NCI-H1417 (cell line): ENCODE measurements at places on chromosomes 13 and 19.
A peak's percentile ranks its signal among the peaks of the same experiment; 100 is the strongest.

GRCh38 chr19:38207543-38207942, 16.5 kb downstream of the DPF1 start:
- no peak for DNase-seq

GRCh38 chr19:16637535-16637934, 9.5 kb upstream of the MED26 start:
- DNase-seq = no peak

DNA sequence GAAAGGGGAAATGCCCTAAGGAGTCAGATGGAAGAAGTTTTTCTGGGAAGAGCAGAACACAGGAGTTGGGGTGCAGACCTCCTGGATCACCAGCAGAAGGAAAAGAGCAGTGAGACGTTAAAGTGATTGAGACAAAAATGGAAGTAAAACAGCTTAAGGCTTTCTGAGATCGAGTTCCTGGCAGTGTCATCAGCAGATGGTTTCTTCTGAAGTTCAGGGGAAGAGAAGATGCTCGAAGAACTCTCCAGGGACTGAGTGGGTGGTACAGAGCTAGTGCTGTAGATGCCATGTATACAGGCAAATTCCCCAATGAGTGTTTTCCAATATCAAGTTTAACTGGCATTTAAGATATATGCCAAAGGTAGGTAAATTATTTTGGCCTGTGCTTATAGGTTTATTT, 272.2 kb upstream of the KLF12 start:
- no peak for DNase-seq

- DNase-seq = no peak
Measured at GRCh38 chr19:4597975-4598671, 38.6 kb upstream of the SEMA6B start.

DNA sequence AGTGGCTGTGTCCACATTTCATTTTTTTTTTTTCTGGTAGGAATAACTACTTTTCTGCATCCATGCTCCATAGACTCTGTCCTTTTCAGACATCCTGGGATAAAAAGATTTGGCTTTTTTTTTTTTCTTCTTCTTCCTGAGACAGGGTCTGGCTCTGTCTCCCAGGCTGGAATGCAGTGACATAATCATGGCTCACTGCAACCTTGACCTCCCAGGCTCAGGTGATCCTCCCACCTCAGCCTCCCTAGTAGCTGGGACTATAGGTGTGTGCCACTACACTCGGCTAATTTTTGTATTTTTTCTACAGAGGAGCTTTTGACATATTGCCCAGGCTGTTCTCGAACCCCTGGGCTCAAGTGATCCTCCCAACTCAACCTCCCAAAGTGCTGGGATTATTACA, 4.1 kb upstream of the ICAM3 start:
- no peak for DNase-seq

GRCh38 chr13:110853235-110853721, 61.6 kb downstream of the ANKRD10 start:
- DNase-seq = no peak

- DNase-seq = no peak
Measured at GRCh38 chr13:77868717-77869116, 49.9 kb downstream of the EDNRB start.

GRCh38 chr13:74256969-74257368, 122.8 kb upstream of the KLF12 start:
- DNase-seq = no peak

DNA sequence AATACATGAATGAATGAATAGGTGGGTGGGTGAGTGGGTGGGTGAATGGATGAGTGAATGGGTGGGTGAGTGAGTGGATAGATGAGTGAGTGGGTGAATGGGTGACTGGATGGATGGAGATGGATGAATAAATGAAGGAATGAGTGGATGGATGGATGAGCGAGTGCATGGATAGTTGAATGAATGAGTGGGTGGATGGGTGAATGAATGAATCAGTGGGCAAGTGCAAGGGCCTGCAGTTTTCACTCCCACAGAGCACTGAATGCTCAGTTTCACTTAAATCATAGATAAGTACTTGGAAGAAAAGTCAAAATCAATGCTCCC, 12.4 kb downstream of the GAS6 start:
- no peak for DNase-seq

- DNase-seq = no peak
Measured at GRCh38 chr13:113926951-113927660, 46.8 kb downstream of the C13orf46 start.

GRCh38 chr19:33205531-33206260, 11.6 kb downstream of the LRP3 start:
- DNase-seq = no peak

DNA sequence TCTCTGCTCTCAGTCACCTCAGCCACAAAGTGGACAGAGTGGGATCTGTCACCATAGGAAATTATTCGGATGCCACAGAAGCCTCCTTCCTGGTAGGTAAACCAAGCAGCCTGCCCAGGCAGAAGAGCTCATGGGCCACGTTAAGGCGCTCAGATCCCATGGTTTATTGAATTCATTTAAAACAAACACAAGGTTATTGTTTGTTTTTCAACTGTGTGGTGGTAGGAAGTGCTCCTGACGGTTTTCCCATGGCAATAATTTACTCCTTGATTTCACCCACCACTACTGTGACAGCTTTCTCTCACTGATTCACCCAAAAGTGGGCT, 14.4 kb downstream of the BCAM start:
- DNase-seq = no peak

DNA sequence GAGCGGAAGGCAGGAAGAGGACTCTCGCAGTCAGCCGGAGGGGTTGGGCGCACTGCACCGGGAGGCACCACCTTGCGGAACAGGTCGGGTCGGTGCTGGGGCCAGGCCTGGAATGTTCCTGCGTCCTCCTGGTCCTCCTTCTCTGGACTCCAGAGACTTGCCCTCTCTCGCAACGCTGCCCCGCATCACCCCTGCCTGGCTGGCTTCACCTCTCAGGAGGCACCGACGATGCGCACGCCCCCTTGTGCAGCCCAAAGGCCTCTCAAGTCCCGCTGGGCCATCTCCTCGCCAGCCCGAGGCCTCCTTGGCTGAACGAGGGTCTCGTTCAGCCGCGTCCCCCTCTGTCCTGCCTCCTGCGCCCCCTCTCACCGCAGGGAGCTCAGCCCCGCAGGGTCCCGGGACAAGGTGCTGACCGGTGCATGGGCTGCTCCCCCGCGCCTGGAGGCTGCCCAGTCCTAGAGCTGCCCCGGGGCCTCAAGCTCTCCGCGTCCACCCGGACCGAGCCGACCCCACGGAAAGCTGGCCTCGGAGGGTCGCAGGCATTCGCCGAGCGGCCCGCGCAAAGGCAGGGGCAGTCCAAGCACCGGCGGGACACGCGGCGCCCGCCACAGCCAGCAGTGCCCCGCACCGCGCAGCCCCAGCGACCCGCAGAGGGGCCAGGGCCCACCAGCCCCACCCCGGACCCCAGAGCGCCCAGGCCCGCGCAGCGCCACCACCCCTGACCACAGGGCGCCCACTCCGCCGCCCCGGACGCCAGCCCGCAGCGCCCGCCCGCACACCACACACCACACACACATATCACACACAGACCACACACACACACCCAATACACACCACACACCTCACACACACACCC, 133.8 kb downstream of the CRYL1 start:
- DNase-seq = no peak

GRCh38 chr13:112397108-112397507, 21.0 kb downstream of the SPACA7 start:
- DNase-seq = no peak

GRCh38 chr13:71524613-71525304, 342.2 kb downstream of the DACH1 start:
- DNase-seq = peak; percentile 57

GRCh38 chr13:24271601-24272451, 37.6 kb upstream of the C1QTNF9 start:
- DNase-seq = no peak

GRCh38 chr13:50809133-50810090, 34.1 kb downstream of the DLEU7 start:
- DNase-seq = no peak

DNA sequence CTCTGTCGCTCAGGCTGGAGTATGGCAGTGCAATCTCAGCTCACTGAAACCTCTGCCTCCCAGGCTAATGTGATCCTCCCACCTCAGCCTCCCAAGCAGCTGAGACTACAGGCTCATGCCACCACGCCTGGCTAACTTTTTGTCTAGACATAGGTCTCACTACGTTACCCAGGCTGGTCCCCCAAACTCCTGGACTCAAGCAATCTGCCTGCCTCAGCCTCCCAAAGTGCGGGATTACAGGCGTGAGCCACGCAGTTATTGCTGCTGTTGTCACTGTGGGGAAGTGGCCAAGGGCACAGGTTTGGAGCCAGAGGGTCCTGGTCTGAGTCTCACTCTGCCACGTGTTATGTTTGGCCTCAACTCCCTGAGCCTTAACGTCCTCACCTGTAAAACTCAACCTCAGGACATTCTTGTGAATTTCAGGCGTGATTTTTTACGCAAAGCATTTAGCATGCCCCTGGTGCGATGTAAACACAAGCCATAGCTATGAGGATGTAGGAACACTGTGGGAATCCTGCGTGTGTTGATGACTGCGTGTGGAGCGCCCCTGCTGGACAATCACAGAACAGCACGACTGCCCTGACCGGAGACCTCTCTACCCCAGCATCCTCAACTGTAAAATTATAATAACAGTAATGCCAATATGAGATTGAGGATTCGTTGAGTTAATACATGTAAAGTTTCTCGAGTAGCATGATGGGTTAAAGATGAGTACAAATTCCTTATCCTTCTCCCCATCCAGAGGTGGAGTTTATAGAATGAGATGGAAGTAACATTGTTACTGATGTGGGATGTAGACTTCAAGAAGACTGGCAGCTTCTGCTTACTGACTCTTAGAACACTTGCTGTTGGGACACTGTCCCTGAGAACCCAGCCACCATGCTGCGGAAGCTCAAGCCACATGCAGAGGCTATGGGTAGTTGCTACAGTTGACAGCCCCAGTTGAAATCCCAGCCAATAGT, 41.8 kb upstream of the PNMA8B start:
- DNase-seq = peak; percentile 44

DNA sequence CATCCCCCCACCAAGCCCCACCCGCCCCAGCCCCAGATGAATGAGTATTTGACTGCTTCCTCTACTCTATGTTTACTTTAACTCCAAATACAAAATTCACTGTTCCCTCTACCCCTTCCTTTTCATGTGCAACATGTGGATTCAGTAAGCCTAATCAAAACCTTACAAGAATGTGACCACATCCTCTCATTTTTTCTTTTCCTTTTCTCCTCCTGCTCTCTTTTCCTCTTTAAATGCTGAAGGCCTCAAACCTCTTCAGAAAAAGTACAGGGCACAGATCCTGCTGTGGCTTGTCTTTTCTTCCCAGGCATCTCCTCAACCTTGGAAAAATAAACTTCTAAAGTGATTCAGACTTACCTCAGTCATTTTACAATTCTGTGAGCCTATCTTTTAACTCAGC, 119.0 kb downstream of the MYCBP2 start:
- no peak for DNase-seq

GRCh38 chr19:16335226-16335625, 10.6 kb downstream of the KLF2 start:
- no peak for DNase-seq

DNA sequence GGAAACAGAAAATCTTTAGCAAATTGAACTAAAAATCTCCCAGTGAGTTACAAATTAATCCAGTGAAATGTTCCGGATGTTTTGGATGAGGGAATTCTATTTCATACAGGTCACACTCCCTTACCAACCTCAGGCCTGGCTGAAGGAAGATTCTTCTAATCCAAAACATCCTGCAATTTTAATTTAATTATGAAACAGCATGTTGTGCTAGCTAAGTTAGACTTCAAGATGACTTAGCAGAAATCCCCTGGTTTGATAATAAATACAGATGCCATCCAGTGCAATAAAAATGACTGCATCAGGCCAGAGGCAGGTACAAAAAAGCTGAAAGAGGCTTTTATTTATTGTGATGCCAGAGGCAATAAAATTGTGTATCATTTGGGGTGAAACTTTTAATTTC, 96.7 kb upstream of the CLDN10 start:
- DNase-seq = no peak

- no peak for DNase-seq
Measured at GRCh38 chr13:23279321-23279720, 98.5 kb downstream of the SGCG start.

DNA sequence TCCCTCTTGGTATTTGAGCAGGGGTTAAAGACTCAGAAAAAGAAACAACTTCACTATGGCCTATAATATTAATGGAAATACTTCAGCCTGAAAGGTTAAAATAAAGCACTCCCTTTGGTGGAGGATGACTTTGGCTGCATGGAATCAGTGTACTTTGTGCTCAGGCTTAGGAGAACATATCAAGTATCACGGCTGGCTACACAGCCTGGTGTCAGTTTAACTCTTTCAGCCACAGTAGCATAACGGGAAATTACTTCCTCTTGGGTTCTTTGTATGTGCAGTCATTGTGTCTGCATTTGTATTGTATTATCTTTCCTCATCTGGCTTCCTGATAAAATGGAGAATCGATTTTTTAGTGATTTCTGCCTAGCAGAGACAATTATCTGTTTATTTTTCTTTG, 239.0 kb downstream of the GGACT start:
- no peak for DNase-seq

DNA sequence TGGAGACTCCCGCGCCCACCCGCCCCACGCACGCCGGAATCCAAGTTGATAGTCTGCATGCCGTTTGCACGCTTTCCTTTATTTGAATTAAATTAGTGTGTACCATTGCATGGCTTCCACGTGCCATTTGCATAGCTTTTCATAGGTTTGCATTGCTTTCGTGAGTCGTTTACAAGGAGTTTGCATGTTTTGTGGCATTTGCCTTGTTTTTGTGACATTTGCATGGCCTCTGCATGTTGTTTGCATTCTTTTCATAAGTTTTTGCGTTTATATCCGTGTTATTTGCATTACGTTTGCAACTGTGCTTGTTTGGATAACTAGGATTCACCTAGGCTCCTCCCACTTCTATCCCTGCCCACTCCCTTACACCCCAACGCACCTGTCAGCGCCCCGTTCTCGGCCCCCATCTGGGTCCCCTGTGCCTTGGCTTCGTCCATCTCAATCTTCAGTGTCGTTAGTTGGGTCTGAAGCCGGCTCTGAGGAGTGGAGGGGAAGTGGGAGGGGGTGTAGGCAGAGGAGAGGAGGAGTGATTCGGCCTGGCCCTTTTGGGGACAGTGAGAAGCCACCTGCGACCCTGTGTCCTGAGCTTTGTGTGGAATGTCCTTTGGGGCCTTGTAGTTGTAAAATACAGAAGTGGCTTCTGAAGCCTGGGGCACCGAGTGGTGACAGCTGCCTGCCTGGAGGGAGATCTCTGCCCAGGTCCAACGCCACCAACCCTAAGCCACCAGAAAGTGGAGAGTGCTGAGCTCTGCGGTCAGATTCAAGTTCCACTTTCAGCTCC, 2.4 kb downstream of the CCDC194 start:
- DNase-seq = no peak
